ENCODE measurements at places on chromosomes 13 and 19. TPM values are rescaled to one million over a fixed set of nuclear protein-coding genes. Genes with fewer than 3 reads are reported as not detected.
A peak's percentile ranks its signal among the peaks of the same experiment; 100 is the strongest.

GRCh38 chr19:29708554-29709439 lies 6.3 kb downstream of the C19orf12 start:
- H3K4me3 ChIP-seq, result no peak overlapping the region
- H3K27me3 ChIP-seq, result no peaks in the 10 kb centered on the region
- no peak overlapping the region for H3K27ac ChIP-seq
- DNase-seq, result no peak

ZNF556 gene
- total RNA-seq, result not detected

DNA sequence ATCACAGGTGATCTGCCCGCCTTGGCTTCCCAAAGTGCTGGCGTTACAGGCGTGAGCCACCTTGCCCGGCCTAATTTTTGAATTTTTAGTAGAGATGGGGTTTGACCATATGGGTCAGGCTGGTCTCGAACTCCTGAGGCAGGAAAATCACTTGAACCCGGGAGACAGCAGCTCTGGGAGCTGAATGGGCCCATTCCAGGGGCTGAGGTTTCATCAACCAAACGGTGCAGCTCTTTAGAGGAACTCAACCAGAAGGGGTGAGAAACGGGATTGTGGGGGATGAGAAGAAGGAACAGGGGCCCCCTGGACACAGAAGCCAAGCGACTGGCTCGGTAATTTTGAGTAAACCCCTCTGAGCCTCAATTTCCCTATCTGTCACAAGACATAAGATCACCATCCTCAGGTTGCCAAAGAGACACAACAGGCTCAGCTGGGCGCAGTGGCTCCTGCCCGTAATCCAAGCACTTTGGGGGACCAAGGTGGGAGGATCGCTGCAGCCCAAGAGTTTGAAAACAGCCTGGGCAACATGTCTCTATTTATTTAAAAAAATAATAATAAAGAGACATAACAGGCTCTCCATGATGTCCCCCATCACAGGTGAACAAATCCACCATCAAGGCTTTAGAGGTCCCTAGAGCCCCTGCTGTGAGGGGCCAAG lies 562 bp downstream of the IQCN start:
- DNase-seq, result no peak
- H3K27ac ChIP-seq, result no peak overlapping the region
- H3K4me3 ChIP-seq, result no peak overlapping the region
- H3K4me1 ChIP-seq, result no peaks in the 10 kb centered on the region

ZNF497 gene
- total RNA-seq, result 5.9 TPM

DNA sequence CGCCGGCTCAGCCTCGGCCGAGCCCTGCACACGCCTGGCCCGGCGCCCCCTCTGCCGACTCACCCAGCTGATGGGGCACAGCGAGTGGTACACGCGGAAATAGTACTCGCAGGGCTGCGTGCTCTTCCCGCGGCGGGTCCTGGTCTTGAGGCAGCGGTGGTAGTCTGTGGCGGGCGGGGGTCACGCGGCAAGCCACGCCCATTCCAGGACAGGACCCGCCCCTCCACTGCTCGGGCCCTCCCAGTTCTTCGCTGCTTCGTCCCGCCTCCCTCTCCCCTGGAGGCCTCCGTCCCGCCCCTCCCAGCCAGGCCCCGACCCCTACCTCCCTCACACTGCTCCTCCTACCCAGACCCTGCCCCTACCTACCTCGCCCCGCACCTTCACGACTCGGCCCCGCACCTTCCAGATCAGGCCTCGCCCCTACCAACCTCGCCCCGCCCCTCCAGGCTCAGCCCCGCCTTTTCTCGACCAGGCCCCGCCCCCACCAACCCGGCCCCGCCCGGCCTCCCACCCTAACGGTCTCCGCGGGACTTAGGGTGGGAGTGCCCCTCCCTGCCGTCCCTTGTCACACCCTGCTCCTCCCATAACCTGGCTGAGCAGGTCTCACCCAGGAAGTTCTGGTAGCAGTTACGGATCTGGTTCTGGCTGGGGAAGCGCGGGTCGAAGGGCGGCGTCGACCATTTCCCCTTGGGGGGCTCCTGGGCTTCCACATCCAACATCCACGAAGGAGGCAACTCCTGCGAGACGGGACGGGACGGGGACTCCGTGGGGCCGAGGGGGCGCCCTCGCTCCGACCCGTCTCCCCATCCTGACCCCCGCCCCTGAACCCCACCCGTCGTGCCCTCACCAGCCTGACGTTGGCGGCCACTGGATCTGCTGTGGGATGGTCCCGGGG lies 469 bp downstream of the COX6B2 start:
- peak overlapping the region; percentile 76 for H3K4me3 ChIP-seq
- no peak overlapping the region for H3K27ac ChIP-seq
- peak; percentile 94 for DNase-seq
- H3K27me3 ChIP-seq, result peaks cover 63% of the 10 kb centered on the region
- H3K36me3 ChIP-seq, result peaks cover 4% of the 10 kb centered on the region
- no peaks in the 10 kb centered on the region for H3K4me1 ChIP-seq

Measured in endodermal cell (in vitro differentiated cells).